ENCODE measurements at places on chromosomes 13 and 19.

DNA sequence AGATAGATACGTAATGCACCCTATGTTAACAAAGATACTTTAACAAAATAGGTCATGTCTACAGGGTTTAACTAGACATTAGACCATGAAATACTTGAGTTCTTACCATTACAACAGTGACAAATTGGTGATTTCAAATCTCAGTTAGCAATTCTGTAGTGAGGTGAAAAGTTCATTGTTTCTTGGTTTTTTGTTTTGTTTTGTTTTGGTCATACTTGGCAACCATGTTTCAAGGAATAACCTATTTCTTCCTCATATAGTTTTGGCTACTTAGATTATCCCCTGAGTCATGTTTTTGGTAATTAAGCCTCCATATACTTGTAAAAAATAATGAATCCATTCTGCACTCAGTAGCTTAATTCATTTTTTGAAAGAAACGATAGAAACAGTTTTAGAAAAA lies 1200.4 kb downstream of the DIAPH3 start:
- DNase-seq: no peak

DNA sequence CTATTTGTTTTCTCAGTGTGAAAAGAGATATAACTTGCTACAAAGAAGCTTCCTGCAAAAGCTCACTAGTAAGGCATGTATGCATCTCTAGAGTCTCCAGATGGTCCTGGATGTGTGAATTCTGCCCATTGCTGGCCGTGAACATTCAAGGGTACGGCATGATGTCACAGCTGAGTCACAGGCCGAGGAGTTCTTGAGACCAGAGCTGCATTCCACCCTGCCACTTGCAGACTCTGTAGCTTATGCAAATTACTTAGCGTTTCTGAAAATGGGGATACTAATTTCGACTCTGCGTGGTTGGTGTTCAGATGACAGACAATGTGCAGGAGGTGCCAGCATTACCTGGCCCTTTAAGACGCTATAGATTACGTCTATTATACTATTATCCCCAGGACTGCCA lies 470.7 kb downstream of the ZNF536 start:
- no peak for DNase-seq

DNA sequence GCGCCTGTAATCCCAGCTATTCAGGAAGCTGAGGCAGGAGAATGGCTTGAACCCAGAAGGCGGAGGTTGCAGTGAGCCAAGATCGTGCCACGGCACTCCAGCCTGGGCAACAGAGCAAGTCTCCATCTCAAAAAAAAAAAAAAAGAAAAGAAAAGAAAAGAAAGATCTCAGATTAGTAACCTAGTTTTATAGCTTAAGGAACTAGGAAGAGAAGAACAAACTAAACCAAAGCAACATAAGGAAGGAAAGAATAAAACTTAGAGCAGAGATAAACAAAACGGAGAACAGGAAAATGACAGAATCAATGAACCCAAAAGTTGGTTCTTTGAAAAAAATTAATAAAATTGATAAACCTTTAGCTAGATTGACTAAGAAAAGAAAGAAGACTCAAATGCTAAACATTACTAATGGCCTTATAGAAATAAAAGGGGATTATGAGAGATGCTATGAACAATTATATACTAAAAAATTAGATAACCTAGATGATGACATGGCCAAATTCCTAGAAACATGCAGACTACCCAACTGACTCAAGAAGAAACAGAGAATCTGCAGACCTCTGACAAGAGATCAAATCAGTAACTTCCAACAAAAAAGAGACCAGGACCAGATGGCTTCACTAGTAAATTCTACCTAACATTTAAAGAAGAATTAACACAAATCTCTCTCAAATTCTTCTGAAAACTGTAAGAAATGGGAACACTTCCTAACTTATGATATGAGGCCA lies 68.2 kb downstream of the CDADC1 start:
- no peak for DNase-seq

DNA sequence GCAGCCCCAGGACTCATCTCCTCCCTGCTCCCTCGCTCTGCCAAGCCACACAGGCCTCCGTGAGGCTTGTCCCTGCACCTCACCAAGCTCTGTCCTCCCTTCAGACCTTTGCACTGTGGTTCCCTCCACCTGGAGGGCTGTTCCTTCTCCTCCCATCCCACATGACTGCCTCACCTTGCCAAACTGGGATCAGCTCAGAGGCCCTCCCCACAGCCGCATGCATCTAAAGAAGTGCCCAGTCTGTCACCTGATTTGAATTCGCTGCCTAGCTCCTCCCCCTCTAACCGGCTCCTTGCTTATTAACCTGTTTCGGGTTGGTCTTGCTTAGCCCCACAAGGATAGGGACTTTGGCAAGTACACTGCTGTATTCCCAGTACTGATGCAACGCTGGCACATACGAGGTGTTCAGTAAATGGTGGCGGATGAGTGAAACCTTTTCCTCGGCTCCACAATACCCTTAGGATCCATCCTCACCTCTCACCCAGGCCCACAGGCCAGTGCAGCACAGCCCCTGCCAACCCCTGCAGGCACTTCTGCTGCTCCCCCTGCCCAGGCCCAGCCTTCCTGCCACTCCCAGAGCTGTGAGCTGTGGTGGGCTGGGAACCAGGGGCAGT lies 4.4 kb downstream of the AKT2 start:
- no peak for DNase-seq

DNA sequence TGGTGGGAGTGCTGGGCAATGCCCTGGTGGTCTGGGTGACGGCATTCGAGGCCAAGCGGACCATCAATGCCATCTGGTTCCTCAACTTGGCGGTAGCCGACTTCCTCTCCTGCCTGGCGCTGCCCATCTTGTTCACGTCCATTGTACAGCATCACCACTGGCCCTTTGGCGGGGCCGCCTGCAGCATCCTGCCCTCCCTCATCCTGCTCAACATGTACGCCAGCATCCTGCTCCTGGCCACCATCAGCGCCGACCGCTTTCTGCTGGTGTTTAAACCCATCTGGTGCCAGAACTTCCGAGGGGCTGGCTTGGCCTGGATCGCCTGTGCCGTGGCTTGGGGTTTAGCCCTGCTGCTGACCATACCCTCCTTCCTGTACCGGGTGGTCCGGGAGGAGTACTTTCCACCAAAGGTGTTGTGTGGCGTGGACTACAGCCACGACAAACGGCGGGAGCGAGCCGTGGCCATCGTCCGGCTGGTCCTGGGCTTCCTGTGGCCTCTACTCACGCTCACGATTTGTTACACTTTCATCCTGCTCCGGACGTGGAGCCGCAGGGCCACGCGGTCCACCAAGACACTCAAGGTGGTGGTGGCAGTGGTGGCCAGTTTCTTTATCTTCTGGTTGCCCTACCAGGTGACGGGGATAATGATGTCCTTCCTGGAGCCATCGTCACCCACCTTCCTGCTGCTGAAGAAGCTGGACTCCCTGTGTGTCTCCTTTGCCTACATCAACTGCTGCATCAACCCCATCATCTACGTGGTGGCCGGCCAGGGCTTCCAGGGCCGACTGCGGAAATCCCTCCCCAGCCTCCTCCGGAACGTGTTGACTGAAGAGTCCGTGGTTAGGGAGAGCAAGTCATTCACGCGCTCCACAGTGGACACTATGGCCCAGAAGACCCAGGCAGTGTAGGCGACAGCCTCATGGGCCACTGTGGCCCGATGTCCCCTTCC lies 10.5 kb downstream of the C5AR1 start:
- no peak for DNase-seq

DNA sequence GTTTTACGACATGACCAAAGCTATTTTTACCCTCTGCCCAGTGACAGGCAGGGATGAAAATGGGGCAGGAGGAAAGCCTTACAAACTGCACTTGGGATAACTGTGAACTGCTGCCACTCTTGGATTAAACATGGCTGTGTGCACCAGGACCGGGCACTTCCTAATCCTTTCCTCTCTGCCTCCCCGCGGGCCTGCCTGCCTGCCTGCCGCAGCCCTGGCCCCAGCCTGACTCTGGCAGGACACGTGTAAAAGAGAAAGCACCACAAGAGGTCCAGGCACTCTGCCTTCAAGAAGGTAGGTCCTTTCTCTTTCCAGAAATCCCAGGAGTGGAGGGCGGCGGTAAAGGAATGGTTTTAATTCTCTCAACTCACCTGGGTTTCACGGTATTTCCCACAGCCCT lies 4.8 kb downstream of the TSHZ3 start:
- no peak for DNase-seq
